ENCODE measurements at places on chromosomes 2 and 18.

- no peak for DNase-seq
These were observed 121.8 kb downstream of the CDC42EP3 start for GRCh38 chr2:37549598-37549997.

GRCh38 chr2:179991344-179991743, 15.8 kb downstream of the CWC22 start:
- no peak for DNase-seq

- no peak for DNase-seq
These were observed 143.4 kb upstream of the SMAD7 start for GRCh38 chr18:49094136-49094535.

GRCh38 chr2:145644820-145645302, 1124.9 kb upstream of the ZEB2 start:
- DNase-seq: no peak

- DNase-seq: no peak
These were observed 20.3 kb downstream of the ALK start for GRCh38 chr2:29900971-29901633.

- DNase-seq: no peak
These were observed 428.3 kb downstream of the MBD2 start for GRCh38 chr18:53796040-53796729.

GRCh38 chr2:98713332-98714015, 17.5 kb downstream of the MGAT4A start:
- no peak for DNase-seq

Measured in activated naive CD4-positive, alpha-beta T cell (primary cell).